ENCODE measurements at places on chromosomes 1 and 21.

- DNase-seq = no peak
Measured at GRCh38 chr1:202291961-202292712, 49.6 kb downstream of the UBE2T start.

GRCh38 chr21:40967771-40968170, 120.8 kb upstream of the DSCAM start:
- DNase-seq = no peak

DNA sequence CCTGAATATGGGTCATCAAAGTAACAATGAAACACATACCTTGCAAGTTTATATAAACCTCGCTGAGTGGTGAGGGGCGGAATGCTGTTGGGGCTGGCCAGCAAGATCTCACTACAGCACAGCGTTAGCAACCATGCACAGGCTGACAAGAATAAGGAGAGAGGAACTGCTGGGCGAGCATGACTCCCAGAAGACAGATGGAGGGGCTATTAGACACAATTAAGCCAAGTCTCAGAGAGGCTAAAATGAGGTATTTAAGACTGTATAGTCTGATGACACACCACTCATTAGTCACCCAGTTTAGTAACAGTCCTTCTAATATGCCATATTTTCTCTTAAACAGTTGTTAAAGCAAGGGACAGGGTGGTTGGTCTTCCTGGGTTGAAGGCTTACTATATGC, 340.2 kb upstream of the NR5A2 start:
- DNase-seq = no peak

DNA sequence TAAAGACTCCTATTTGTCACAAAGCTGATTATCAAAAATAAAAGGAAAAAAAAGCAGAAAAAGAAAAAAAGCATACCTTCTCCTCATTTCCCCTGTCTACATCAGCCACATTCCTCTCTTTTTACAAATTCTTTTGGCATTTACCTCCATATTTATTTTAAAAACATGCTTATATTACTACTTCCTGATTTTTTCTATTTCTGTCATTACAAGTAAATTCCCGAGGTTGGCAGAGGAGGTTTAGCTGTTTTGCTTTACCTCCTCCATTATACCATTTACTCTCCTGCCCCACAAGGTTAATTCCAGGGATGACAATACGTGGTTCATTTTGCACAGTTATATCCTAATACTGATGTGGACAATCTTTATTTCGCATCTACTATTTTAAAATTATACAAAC, 26.3 kb upstream of the CD34 start:
- no peak for DNase-seq

GRCh38 chr1:74629283-74629682, 44.3 kb downstream of the ERICH3 start:
- no peak for DNase-seq

- DNase-seq = no peak
Measured at GRCh38 chr1:108679586-108680213, 12.4 kb upstream of the PRPF38B start.

DNA sequence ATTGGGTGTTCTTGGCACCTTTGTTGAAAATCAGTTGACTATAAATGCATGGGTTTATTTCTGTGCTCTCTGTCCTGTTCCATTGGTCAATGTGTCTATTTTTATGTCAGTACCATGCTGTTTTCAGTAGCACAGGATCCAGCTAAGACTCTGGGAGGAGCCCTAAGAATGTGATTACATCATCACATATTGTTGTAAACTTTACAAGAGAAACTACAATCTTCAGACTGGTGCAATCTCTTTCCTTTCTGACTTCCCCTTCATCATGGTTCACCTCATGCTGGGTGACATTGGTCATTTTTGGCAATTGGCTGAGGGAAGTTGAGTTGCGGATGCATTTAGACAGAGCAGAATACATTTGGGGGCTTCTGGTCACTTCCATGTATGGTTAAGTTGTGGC, 88.4 kb downstream of the C21orf91 start:
- DNase-seq = no peak

All from endothelial cell (in vitro differentiated cells).